ENCODE measurements at places on chromosomes 2 and 18. TPM values are rescaled to one million over a fixed set of nuclear protein-coding genes. Genes with fewer than 3 reads are reported as not detected.

The RRM2 gene
- 3.2 TPM for total RNA-seq

The ACMSD gene
- total RNA-seq: not detected

The FAM237A gene
- not detected for total RNA-seq

The FBXO41 gene
- total RNA-seq: 0.60 TPM

The PECR gene
- total RNA-seq: 15.4 TPM

The ABCG8 gene
- not detected for total RNA-seq

The MC5R gene
- not detected for total RNA-seq

The ZNF385B gene
- total RNA-seq: not detected
